Tibial artery (tissue), 4 donors: ENCODE measurements at places on chromosomes 13 and 19.

- DNase-seq, result no peak
Measured at GRCh38 chr19:34246340-34246739, 8.0 kb upstream of the GARRE1 start.

DNA sequence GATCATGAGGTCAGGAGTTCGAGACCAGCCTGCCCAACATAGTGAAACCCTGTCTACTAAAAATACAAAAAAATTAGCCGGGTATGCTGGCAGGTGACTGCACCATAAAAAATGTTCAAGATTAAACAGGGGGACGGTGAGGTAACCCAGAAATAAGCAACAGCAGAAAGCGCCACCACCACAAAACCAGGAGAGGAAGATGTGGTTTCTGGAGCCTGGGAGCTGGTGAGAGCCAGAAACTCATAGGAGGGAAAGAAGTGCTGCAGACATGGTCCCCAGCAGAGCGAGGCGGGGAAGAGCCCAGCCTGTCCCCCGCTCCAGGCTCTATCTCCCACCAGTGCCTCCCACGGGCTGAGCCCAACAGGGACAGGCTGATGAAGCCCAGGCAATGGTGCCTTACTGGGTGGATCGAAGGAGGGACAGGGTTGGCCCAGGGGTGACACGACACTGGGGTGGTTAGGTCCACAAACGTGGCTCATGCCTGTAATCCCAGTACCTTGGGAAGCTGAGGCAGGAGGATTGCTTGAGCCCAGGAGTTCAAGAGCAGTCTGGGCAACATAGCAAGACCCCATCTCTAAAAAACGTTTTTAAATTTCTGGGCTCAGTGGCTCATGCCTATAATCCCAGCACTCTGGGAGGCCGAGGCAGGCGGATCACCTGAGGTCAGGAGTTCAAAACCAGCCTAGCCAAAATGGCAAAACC lies 19.0 kb downstream of the SPC24 start:
- no peak for DNase-seq

- no peak for DNase-seq
Measured at GRCh38 chr13:80755910-80756309, 415.0 kb upstream of the SPRY2 start.

DNA sequence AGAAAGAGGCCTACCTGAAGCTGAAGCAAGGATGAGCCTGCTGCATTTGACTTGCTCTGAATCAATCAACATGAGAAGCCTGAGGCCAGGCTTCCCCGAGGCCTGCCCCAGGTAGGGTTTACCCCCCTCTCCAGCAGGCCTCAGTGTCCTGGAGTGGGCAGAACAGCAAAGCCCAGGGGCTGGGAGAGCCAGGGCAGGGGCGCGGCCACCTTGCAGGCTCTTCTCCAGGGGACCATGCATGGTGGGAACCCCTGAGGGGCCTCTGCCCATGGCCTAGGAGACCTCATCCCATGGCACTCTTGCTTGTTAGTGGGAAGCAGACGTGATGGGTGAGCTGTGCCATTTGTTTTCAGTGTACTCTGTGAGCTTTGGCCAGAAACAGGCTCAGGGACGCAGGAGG lies 19.9 kb upstream of the LRP3 start:
- DNase-seq, result no peak

- DNase-seq, result peak; percentile 87
Measured at GRCh38 chr19:36418287-36419001, at the start of gene ZFP82. Gene ZFP82 (minus strand): TSS chr19:36418644. CDS start chr19:36409789, 8,855 bp downstream.

- no peak for DNase-seq
Measured at GRCh38 chr13:41186481-41186880, 7.9 kb downstream of the KBTBD7 start.

- no peak for DNase-seq
Measured at GRCh38 chr19:51514866-51515481, 13.4 kb upstream of the SIGLEC12 start.

DNA sequence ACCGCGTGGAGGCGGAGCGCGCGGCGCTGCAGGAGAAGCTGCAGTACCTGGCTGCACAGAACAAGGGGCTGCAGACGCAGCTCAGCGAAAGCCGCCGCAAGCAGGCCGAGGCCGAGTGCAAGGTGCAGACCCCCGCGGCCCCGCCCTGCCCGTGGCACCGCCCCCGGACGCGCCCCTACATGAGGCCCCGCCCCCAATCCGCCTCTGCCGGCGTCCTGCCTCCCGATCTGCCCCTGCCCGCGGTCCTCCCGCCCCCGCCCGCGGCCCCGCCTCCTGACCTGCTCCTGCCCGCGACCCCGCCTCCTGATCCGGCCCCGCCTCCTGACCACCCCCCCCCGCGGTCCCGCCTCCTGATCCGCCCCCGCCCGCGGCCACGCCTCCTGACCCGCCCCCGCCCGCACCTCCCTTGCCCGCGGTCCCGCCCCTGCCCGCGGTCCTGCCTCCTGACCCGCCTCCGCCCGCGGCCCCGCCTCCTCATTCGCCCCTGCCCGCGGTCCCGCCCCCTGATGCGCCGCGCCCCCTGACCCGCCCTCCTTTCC lies 11.7 kb downstream of the PRR36 start:
- no peak for DNase-seq

- no peak for DNase-seq
Measured at GRCh38 chr13:47455626-47456025, 545.4 kb downstream of the SUCLA2 start.

GRCh38 chr13:19519049-19519448 lies 42.3 kb downstream of the TPTE2 start:
- DNase-seq, result no peak

DNA sequence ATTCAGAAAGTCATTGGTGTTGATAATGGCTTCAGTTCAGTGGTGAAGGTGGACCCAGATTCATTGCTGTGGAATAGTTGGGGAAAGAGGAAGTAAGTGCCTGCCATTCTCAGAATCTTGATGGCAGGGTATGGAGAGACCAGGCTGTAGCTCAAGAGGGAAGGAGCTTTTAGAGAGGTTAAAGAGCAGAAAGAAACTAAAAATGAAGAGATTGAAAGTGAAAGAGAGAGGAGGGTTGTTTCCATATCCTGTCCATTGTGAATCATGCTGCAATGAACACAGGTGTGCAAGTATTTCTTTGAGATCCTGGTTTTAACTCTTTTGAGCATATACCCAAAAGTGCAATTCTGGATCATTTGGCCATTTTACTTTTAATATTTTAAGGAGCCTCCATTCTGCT lies 12.5 kb downstream of the GJB6 start:
- DNase-seq, result no peak

GRCh38 chr19:34172661-34173192 lies 423 bp downstream of the LSM14A start:
- peak; percentile 32 for DNase-seq

DNA sequence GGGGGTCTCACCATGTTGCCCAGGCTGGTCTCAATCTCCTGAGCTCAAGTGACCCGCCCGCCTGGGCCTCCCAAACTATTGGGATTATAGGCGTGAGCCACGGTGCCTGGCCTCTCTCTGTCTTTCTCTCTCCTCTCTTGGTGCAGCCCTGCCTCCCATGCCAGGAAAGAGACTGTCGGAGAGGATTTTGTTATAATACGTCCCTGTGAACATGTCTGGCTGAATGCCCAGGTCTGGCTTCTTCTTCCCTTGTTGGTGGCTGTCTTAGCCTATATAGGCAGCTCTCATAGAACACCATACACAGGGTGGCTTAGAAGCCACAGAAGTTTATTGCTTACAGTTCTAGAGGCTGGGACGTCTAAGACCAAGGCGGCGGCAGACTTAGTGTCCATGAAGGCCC lies 46.4 kb downstream of the PEX11G start:
- DNase-seq, result peak; percentile 31

- no peak for DNase-seq
Measured at GRCh38 chr13:83452292-83452950, 429.9 kb downstream of the SLITRK1 start.

DNA sequence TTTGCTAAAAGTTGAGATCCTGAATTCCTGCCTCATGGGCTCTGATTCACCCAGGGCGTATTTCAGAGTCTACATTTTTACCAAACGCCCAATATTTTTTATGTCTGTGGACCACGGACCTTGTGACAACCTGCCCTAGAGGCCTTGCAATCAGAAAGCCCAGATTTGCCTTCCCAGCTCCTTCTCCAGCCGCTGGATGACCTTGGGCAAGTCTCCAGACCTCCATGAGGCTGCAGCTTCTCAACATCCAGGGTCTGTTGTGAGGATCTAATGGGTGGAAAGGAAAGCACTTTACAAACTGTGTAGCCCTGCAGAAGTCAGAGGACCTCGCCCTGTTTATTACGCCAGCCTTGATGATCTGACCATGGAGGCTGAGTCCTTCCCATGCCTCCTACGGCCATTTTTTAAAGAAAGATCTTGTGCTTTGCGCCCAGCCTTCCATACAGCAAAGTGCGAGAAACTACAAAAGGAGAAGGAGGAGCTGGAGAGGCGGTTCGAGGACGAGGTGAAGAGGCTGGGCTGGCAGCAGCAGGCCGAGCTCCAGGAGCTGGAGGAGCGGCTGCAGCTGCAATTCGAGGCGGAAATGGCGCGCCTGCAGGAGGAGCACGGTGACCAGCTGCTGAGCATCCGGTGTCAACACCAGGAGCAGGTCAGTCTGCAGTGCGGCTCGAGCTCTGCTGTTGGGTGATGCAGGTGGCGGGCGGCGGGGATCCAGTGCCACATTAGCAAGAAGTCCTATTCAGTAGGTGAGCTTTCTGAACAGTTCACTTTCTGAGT lies 115.6 kb downstream of the SLC7A1 start:
- no peak for DNase-seq

- no peak for DNase-seq
Measured at GRCh38 chr19:36916991-36917390, 859 bp downstream of the ZNF568 start.

GRCh38 chr13:60617991-60618733 lies 221.1 kb downstream of the TDRD3 start:
- DNase-seq, result no peak

DNA sequence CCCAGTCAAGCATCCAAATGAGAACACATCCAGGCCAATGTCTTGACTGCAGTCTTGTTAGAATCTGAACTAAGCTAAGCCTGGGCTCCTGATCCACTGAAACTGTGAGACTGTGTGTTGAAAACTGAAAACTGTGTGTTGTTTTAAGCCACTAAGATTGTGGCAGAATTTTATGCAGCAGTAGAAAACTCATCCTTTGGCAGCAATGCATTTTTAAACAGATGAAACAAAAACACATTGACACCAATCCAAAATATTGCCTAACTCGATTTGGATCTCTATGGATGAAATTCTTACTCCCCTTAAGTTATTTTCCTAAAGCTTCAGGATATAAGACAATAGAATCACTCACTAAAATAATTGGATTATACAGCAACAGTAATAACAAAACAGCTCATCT lies 202.3 kb upstream of the KLF12 start:
- no peak for DNase-seq

DNA sequence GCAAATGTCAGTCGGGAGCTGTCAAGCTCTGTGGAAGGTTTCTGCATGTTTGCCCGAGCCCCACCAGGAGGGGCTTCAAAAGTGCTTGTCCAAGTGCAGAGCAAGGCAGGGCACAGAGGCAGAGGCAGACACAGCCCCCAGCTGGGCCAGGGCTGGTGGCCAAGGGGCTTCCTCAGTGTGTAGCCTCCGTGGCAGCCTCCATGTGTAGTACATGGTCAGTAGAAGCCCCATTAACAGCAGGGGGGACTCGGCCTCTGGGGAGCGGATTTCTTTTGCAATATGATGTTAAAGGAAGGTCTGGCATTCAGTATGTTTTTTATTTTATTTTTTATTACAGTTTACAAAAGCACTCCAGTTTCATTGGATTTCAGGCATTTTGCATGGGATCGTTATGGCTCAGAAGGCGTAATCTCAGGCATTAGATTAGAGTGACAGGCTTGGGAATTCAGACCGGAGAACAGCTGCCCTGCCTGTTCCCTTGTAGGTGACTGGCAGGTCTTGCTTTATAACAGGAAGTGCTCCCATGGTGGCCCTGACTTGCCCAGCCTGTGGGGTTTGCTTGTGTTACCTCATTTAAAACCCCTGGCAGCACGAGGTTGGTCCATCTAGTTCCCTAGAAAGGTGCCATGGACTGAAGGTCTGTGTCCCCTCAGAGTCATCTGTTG lies 129.2 kb downstream of the KDM4B start:
- no peak for DNase-seq

- DNase-seq, result peak; percentile 15
Measured at GRCh38 chr19:33461256-33462111, 60.1 kb downstream of the PEPD start.

- peak; percentile 48 for DNase-seq
Measured at GRCh38 chr13:114115796-114116195, 16.6 kb downstream of the RASA3 start.

DNA sequence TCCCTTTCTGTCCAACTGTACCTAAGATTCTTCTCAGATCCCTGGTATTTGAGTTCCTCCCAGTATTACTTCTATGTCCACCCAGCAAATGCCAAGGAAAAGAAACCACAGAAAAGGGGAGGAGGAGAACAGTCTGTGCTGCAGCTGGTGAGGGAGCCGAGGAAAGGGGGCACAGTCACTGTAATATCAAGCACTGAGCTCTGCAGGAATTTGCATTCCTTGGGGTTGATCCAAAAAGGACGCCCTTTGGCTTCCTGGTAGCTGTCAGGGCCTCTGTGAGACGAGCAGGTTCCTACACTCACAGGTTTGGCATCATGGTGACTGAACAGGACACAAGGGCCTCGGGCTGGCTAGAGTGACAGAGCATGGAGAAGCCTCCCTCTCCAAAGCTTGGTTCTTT lies 273.4 kb downstream of the NHLRC3 start:
- DNase-seq, result no peak

DNA sequence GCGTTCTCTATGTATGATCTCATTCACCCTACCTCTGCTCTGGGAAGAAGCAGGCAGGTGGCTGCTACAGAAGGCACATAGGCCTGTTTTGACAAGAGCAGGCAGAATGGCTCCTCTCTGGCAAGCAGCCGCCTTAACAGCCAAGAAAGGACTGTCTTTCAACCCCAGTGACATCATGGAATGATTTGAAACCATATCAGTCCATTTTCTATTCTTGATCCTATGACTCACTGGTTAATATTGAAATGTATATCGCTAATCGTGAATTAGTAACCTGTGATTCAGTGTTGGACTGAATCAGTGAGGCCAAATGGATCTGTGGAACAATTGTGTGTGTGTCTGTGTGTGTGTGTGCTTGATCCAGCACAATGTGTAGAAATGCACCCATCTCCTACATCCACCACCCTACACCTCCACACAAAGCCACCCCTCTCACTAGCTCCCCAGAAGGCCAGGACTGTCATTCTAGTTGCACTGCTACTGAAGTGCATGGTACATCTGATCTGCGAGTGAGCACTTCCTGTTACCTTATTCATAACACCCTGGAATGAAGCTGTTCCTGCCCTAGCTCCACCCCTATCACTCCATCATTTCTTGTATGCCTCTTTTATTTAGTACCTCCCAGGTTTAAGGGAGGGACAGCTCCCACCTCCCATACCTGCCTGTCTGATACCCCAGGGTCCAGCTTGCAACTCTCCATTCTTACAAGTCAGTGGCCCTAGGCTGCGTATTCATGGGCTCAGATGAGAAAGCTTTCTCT lies 460.0 kb downstream of the FOXO1 start:
- no peak for DNase-seq

GRCh38 chr13:26440111-26440510 lies 117.4 kb upstream of the WASF3 start:
- DNase-seq, result no peak
